ENCODE measurements at places on chromosomes 7 and 10. TPM values are rescaled to one million over a fixed set of nuclear protein-coding genes. Genes with fewer than 3 reads are reported as not detected.

Gene TDRD1
- 0.16 TPM for total RNA-seq

Gene CDHR1
- 0.33 TPM for total RNA-seq

Gene CYP2W1
- not detected for total RNA-seq

Gene FFAR4
- total RNA-seq = not detected

Gene SPACDR
- total RNA-seq = 2.7 TPM

Gene OPALIN
- not detected for total RNA-seq

Gene HABP2
- not detected for total RNA-seq

Gene CFAP46
- total RNA-seq = not detected

Gene IKZF1
- 282 TPM for total RNA-seq
